Hematopoietic multipotent progenitor cell treated with erythropoietin and hydrocortisone succinate and interleukin-3 and kit ligand, for 6 days (in vitro differentiated cells): ENCODE measurements at places on chromosomes 3 and 15.

GRCh38 chr3:139671107-139671506, 6.7 kb downstream of the NMNAT3 start:
- DNase-seq: no peak

GRCh38 chr15:64854041-64854440, 12.3 kb downstream of the PLEKHO2 start:
- DNase-seq: no peak

- no peak for DNase-seq
Observed at GRCh38 chr3:181362378-181362777, 349.3 kb upstream of the SOX2 start.

- DNase-seq: no peak
Observed at GRCh38 chr3:39593341-39593740, 125.9 kb downstream of the MOBP start.

GRCh38 chr15:39350785-39351184, 230.1 kb upstream of the THBS1 start:
- DNase-seq: no peak

- peak; percentile 83 for DNase-seq
Observed at GRCh38 chr15:70625438-70625837, 137.9 kb downstream of the UACA start.

- no peak for DNase-seq
Observed at GRCh38 chr3:127493924-127494646, 96.4 kb downstream of the TPRA1 start.

- DNase-seq: no peak
Observed at GRCh38 chr15:100732211-100733055, 130.0 kb downstream of the ASB7 start.

GRCh38 chr3:128263118-128263517, 109.8 kb downstream of the EEFSEC start:
- no peak for DNase-seq

DNA sequence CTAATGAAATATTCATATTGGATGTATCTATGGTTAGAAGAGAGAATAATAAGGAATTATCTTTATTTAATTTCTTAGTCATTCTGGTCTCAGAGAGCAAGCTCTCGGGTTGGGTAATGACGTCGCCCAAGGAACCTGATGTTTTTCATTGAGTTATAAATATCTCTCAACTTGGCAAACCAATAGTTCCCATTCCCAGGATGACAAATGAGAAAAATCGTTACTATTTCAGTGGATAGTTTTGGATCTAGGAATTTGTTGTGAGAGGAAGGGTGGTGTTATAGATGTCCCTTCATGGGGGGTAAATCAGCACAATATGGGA, 162.9 kb upstream of the NR2E3 start:
- DNase-seq: no peak

DNA sequence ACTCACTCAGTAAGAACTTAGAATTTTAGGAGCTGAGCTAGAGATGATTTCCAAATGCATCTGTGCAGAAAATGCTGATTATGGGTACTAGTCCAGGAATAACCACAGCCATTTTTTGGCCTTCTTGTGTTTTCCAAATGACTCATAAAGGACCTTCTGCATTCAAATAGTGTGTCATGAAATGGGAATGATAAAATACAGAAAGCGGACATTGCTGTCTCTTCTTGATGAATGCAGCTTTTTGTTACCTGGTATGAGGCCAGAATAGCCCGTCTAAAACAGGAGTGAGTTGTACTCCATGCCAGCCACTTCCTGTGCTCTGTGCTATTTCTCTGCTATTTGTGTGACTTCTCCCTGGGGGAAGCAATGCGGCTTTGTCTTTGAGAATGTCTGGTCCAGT, 20.5 kb upstream of the FRMD5 start:
- DNase-seq: no peak
